ENCODE measurements at places on chromosomes 16 and 17.

DNA sequence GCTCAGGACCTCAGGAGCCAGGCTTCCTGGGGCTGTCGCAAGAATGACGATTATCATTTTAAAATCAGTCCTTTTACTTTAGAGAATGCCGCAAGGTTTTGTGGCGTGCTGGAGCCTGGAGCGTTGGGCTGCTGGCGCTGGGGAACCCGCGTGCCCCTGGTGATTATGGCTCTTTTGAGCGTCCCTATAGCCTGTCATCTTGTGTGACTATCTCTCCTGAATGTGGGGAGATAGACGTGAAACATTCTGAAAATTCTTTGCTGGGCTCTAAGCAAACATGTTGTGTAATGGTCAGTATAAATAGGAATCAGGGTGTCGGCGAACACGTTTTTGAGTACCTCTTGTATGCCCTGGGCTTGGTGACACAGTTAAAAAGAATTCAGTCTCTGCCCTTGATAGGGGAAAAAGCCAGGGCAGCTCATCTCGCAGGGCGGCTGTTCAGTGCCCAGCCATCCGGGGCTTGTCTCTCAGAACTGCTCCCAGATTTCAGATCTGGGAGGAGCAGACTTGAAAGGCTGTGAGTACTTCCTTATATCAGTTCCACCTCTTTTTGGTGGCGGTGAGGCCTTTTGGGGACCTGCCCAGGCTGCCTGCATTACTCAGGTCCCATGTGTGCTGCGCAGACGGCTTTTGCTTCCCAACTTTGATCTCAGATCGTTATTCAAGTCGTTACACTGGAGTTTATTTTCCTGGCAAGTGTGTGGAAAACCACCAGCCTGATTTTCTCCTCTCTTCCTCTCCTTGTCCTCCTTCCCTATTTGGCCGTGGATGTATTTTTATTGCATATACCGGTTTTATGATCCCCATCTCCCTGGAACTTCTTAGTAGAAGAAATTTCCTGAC lies 973 bp downstream of the SLC7A6 start:
- no peak for DNase-seq

DNA sequence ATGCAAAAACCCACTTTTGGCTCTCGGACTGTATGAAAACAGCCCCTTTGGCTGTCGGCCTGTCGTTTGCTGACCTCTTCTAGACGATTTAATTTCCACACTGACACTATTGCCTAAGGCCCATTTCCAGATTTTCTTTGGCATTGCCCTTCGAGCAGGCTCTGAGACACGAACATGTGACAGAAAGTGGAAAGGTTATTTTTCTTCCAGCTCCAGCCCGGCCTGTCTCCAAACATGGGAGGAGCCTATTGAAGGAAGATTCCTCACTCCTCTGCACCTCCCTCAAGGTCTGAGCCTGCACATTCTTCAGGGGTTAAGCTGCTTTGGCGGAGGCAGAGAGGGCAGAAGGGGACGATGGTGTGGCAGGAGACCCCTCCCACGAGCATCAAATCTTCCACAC lies 85.9 kb upstream of the FOXF1 start:
- DNase-seq: no peak

DNA sequence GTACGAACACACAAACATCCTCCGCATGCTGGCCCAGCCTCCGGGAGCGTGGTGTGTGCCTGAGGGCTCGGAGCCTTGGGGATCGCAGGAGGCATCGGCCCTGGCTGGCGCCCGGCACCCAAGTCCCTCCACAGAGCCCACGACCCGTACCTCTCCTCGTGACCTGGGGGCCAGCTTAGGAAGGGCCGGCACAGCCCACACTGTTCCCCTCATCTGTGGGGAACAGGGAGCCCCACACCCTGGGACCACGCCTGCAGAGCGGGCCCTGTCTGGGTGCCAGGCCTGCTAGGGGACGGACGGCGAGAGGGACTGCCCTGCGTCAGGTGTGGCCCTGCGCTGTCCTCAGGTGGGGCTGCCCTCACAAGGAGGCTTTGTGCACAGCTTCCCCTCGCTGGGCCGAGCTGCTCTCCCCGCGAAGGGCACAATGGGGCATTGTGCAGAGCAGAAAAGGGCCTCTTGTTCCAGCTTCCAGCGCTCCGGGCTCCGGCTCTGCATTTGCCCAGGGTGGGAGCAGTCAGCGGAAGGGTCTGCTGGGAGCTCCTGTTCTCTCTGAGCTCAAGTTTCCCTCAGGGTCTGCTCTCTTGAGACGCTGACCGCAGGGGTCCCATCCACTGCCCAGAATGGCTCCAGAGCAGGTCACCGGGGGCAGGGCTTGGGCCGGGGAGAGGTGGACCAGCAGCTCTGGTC lies 1.7 kb upstream of the LMF1 start:
- DNase-seq: no peak

- DNase-seq: peak; percentile 36
Observed at GRCh38 chr17:48954300-48954755, 9.7 kb upstream of the SNF8 start.

DNA sequence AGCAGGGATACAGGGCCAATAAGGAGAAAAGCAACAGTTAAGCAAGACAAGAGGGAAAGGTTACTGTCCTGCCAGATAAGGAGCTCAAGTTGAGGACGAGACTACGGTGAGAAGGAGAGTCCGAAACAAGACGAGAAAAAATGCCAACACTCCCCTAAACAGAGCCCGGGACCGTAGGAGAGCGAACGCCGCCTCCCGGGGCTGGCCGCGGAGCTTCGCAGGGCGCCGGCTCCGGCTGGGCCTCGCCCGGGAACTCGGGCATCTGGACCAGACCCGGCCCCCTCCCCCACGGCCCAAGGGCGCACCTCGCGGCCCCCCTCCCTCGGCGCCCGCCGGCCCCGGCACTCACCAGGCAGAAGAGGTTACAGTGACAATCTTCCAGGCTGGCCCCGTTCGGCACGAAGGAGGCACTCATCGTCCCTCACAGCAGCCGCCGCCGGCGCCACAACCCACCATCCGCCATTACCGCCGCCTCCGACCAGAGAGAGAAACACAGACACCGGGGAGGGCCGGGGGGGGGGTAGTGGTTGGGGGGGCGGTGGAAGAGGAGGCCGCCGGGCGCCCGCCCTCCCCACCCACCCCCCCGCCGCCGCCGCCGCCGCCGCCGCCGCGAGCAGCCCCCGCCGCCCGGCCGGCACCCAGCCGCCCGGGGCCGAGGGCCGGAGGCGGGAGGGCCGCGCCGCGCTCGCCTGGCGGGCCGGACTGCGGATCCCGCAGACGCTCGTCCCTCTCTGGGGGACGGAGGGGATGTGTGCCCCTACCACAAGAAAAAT lies at the start of gene MED13:
Gene MED13 (minus strand): TSS at position 488 of the 773 bp plus-strand sequence. CDS start 73 bp downstream, at position 415.
- peak; percentile 59 for DNase-seq

GRCh38 chr16:3101018-3101840 lies 2.1 kb upstream of the ZSCAN10 start:
- peak; percentile 68 for DNase-seq

DNA sequence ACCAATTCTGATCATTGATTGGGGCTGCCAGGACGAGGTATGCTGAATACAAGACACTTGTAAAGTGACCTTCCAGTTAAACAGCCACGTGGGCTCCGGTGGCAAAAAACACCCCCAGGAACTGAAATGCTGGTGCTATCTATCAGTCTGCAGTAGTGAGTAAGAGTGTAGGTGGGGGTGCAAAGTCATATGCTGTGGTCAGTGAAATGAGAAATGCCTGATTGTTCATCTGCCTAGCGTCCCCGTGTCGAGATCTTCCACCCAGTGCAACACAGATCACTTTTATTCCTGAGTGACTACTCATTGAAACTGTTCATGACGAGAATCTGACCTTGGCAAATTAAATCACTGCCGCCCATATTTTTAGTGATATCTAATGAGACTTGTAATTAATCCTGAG lies 806.5 kb upstream of the GOT2 start:
- no peak for DNase-seq

DNA sequence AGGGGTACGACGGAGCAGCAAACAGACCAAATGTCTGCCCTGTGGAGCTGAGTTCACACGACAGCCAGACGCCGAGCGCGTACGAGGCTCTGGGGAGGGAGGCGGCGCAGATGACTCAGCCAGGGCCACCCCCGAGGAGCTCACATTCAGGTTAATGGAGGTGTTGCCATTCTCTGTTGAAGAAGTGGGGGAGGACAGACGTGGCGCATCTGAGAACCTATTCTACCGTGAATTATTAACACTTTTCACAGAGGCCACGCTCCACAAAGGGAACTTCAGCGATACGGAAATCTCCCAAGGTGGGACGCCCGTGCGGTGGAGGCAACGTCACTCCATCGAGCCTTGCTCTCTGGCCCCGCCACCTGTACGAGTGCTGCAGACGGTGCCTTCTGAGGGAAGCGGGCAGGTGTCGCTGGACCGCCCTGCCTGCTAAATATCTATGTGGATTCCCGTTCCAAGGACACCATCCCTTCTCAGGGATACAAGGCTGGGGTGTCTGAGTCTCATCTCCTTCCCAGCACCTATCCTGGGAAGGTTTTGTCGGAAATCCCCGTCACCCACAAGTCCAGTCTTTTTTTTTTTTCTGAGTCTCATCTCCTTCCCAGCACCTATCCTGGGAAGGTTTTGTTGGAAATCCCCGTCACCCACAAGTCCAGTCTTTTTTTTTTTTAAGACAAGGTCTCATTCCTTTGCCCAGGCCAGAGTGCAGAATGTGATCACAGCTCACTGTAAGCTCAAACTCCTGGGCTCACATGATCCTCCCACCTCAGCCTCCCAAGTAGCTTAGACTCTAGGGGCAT lies 19.0 kb downstream of the ABR start:
- no peak for DNase-seq

GRCh38 chr16:31276600-31276999 lies 16.8 kb downstream of the ITGAM start:
- no peak for DNase-seq

DNA sequence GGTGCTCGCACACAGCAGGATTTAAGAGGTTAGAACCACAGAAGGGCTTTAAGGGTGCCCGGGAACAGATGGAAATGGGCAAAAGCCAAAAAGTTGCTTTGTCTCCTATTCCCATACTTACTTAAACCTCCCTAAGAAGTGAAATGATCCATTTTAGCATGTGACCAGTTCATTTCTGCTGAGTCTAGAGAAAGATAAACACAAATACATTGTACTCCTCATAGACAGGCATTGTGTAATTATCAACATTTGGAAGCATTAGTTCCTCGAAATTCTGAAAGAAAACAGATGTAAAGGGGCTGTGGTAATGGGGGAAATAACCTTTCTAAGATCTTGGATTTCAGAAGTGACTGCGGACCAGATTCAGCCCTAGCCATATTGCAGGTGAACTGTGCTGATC lies 178.3 kb downstream of the CYB561 start:
- no peak for DNase-seq

DNA sequence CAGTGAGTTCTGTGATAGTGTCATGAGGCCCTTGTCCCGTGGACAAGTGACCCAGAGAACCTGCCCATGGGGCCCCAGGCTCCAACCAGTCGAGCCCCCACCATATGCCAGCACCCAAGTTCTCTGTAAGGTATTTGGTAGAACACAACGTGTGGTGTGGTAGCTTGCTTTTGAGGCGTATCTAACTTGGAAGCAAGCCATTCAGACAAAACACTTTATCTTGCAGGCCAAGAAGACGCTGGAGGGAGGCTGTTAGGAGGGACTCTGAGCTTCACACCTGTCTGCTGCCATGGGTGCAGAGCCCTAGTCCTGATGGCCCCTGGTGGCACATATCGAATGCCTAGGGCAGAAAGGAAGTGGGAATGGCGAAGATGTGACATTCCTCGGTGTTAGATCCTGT lies 1.6 kb downstream of the NDUFAF8 start:
- DNase-seq: no peak

- no peak for DNase-seq
Observed at GRCh38 chr16:89067677-89068443, 25.8 kb upstream of the ACSF3 start.

DNA sequence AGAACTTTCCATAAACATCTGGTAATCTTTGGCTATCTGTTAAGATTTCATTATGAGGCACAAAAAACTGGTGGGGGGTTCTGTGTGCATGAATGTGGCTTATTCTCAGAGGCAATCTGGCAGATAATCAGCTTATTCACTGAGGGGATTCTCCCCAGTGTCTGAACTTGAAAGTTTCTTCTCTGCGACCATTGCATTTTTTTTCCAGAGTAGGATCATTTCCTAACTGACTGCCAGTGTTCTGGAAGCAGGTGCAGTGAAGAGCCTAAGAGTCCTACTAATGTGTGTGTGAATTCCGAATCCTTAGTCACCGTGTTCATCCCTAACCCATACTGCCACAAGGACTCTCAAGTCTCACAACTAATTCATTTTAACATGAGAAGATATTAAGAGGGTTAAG lies 64.9 kb upstream of the LRRC37A3 start:
- no peak for DNase-seq

DNA sequence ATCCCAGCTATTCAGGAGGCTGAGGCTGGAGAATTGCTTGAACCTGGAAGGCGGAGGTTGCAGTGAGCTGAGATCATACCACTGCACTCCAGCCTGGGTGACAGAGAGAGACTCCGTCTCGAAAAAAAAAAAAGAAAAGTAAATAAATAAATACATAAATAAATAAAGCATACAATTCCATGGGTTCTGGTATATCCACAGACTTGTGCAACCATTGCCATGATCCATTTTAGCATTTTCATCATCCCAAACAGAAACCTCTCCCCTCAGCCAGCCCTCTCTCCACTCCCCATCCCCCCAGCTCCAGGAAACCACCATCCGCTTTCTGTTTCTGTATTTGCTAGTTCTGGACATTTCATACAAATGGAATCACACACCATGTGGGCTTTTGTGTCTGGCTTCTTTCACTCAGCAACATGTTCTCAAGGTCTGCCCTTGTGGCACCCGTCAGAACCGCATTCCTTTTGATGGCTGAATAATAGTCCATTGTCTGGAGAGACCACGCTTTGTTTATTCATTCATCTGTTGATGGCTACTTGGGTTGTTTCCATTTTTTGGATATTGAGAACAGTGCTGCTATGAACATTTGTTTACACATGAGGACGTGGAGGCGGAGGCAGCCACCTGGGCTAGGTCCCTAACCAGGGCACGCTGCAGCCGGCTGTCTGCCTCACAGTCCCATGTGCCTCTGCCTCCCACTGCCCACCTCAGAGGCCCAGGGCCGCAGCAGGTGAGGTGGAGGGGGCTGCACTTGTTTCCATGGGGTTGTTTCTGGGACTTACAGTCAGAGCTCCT lies 76.2 kb downstream of the NT5M start:
- no peak for DNase-seq

DNA sequence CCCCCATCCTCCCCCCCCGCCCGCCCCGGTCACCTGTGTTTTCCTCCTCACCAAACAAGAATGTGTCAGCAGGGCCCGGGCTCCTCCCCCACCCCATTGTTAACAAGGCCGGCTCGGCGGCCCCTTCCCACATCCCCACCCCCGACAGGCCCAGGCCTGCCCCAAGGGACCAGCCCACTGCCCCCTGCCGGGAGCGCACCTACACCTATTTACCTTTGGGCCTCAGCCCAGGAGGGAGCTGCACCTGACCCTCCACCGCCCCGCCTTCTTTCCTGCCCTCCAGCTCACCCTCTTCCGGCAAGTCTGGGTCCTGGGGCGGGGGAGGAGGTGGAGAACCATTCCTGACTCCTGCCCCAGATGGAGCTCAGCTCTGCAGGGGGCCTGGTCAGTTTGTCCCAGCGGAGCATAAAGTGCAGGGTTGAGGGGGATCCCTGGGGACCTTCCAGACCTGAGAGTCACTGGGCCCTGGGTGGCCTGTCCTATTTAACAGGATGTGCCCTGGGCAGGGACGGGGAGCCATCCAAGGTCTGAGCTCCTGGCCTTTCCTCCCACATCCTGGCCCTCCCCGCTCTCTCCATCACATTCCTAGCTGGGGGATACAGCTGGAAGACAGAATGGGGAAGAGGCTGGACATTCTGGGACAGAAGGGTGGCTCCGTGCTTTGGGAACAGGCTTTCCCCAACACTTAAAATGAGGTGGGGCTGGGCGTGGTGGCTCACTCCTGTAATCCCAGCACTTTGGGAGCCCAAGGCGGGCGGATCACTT lies 8.3 kb downstream of the FOXJ1 start:
- DNase-seq: no peak

Data from GM13976 (cell line).